ENCODE measurements at places on chromosomes 1 and 21.

DNA sequence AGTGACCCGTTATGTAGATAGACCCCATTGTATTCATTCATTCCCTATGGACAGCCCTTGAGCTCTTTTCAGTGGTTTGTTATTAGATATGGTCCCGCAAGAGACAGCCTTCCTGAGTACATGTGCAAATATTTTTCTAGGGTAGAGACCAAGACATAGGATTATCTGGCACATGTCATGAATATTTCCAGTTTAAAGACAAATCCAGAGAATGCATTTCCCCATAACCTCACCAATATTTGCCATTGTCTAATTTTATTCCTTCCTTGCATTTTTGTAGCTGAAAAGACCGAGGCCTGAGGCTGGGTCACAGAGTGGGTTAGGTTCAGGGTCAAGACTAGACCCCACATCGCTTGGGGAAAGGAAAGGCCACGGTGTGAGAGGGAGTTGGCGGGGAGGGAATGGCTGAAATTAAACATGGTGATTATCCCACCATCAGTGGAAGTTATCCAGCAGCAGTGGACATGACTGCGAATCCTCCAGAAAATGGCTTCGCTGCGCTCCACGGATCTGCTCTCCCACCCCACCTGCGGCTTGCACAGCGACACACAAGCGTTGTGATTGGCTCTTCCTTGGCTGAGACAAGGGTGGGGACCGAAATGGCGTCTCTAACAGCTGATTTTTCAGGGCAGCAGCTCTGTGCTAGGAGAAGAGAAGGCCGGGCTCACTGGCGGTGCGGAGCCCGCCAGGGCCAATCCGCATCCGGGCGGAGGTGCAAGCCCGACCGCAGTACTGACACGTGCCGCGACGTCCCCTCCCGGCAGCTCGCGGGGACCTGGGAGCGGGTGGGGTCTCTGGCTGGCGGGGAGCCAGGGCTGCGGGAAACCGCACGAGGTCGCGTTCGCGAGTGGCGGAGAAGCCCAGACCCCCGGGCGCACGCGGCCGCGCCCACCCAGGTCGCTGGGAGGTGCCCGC, 16.1 kb upstream of the STMN1 start:
- DNase-seq, result peak; percentile 7

GRCh38 chr1:22800629-22801028, 90.0 kb downstream of the EPHB2 start:
- DNase-seq, result no peak

- DNase-seq, result no peak
These were observed 10.0 kb upstream of the RYR2 start for GRCh38 chr1:237032029-237032428.

- no peak for DNase-seq
These were observed 107.0 kb downstream of the CLIC6 start for GRCh38 chr21:34775793-34776192.

- DNase-seq, result no peak
These were observed 167.5 kb upstream of the ZC3H12A start for GRCh38 chr1:37306871-37307270.

- no peak for DNase-seq
These were observed 2.3 kb upstream of the MED18 start for GRCh38 chr1:28326515-28326914.

DNA sequence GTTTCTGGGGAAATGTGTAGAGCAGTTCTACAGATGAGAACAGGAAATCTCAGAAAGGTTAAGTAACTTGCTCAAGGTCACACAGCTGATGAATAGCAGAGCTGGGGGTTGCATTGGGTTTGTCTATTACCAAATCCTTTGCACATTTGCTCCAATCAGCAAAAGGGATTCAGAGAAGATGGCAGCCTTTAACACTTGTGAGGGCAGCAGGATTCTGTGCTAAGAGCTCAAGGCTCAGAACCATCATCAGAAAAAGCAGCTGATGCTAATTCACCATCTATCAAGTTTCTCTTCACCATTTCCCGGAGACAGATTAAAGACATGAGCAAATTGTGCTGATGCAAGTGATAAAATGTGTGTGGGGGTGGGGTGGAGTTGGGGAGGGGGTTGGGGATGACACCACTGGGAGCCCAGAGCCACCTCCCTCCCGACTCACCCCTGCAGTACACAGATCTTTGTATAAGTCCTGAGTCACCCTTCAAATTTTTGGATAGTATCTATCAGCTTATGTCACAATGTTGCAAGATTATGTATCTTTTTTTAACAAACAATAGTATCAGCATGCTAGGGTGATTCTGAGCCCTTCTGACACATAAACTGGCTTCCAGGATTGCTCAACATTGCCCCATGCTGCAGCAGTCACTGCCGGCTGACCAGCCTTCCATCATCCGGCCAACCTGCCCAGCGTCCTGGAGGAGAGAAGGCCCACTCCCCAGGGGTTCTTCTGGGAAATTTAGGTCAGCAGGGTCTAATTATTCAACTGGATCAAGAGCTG, 2.8 kb upstream of the SPSB1 start:
- DNase-seq, result no peak

DNA sequence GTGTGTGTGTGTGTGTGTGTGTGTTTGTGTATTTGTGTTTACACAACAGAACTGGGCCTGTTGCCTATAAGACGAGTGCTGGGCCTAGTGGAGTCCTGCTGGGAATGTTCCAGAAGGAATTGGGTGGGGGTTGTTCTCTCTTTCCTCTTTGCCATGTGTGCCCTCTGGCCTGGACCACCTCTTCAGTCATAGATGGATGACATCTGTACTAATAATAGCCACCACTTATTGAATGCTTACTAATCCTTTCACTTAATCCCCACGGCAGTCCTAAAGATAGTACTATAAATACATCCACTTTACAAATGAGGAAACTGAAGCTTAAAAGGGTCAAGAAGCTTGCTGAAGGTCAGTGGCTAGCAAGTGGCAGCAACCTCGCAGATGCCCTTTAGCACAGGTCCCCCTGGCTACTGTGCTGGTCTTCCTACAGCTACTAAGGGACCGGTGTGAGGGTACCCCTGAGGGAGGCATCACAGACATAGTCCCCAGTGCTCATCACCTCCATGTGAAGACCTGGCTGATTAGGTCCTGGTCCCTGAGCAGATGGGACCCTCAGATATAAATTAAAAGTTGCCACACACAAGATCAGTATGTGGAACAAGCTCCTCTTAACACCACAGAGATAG, 55.2 kb upstream of the KIF1B start:
- no peak for DNase-seq

DNA sequence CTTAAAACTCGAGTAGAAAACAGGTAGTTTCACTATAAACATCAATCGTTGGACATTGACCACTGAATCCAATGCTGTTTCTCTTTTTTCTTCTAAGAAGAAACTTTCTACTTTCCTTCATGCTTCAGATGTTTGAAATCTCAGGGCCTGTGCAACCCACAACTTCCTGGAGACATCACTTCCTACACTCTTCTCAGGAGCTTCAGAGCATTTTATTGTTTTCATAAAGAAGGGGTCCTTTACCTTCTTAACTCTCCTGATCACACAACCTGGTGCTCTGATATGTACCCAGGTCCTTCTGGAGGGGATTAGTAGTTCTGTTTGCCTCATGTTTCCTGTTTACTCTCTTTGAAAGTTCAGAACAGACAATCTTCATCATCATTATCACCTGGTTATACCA, 113.0 kb upstream of the VAV3 start:
- no peak for DNase-seq

- no peak for DNase-seq
These were observed 4.5 kb downstream of the TMEM125 start for GRCh38 chr1:43274125-43274803.

DNA sequence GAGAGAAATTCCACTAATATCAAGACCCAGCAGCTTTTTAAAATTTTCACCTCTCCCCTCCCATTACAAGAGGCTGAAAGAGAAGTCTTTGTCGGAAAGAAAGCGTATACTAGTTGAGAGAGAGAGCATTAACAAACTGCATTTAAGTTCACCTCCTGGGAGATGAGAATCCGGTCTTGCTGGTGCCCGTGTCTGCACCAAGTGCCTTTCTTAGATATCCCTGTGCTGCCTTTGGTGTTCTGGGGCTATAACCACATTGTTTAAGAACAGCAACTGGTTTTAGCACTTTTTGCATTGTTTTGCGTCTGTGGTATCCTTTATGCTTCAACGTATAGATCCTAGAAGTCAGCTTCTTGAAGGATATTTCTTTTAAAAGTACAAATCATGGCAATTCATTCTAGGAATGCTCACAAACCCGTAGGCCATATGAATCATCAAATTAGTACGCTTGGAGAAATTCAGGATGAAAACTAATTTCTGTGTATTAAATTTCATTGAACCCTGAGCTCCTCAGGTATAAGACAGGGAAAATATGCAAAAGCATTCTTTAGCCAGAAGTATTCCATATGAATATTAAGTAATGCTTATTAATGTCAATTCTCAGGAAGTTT, 3.4 kb upstream of the RPE65 start:
- DNase-seq, result no peak

DNA sequence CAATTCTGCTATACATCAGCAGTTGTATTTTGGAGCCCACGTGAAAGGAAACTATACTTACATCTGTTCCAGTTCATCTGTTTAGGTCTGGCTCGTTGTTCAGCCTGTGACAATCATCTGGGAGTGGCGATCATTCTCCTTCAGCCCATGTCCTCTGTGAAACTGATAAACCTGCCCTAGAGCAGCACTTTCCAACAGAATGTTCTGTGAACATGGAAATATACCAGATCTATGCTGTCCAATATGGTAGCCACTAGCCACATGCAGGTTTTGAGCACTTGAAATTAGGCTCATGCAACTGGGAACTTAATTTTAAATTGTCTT, 24.5 kb upstream of the COQ8A start:
- DNase-seq, result no peak

DNA sequence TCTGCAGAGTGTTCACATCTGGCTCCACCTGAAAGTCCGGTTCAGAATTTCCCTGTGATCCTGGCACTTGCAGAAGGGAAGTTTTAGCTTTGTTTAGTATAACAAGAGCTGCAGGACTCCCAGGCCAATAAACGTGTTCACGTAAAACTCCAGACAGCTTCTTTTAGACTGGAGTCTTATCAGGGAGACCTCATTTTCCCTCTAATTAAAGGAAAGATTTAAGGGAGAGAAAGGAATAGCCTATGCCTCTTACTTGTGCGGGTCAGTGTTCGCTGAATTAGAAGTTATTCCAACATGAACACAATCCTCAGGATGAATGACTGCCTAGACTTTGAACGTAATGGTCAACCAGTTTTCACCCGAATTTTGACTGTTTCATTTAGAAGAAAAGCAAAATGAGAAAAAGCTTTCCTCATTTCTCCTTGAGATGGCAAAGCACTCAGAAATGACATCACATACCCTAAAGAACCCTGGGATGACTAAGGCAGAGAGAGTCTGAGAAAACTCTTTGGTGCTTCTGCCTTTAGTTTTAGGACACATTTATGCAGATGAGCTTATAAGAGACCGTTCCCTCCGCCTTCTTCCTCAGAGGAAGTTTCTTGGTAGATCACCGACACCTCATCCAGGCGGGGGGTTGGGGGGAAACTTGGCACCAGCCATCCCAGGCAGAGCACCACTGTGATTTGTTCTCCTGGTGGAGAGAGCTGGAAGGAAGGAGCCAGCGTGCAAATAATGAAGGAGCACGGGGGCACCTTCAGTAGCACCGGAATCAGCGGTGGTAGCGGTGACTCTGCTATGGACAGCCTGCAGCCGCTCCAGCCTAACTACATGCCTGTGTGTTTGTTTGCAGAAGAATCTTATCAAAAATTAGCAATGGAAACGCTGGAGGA, 202.1 kb upstream of the SGIP1 start:
- peak; percentile 25 for DNase-seq

- DNase-seq, result no peak
These were observed 1.2 kb upstream of the LHX4 start for GRCh38 chr1:180228648-180229482.

- DNase-seq, result no peak
These were observed 199.3 kb upstream of the JUN start for GRCh38 chr1:58983162-58983561.

DNA sequence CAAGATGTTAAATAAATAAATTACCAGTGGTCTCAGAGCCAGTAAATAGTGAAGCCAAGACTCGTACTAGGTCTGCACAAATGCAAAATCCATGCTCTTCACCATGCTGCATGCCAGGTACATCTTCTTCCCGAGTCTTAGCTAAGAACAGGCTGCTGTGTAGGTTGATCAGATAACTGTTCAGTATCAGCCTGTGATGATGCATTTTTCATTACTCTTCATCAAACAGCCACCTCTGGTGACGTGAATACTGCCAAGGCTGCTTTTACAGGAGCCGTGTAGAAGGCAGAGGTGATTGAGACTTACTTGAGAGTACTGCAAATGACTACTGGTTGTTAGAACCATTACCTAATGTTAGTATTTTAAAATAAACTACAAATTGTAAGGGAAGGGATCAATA, 39.3 kb upstream of the HOOK1 start:
- DNase-seq, result no peak

DNA sequence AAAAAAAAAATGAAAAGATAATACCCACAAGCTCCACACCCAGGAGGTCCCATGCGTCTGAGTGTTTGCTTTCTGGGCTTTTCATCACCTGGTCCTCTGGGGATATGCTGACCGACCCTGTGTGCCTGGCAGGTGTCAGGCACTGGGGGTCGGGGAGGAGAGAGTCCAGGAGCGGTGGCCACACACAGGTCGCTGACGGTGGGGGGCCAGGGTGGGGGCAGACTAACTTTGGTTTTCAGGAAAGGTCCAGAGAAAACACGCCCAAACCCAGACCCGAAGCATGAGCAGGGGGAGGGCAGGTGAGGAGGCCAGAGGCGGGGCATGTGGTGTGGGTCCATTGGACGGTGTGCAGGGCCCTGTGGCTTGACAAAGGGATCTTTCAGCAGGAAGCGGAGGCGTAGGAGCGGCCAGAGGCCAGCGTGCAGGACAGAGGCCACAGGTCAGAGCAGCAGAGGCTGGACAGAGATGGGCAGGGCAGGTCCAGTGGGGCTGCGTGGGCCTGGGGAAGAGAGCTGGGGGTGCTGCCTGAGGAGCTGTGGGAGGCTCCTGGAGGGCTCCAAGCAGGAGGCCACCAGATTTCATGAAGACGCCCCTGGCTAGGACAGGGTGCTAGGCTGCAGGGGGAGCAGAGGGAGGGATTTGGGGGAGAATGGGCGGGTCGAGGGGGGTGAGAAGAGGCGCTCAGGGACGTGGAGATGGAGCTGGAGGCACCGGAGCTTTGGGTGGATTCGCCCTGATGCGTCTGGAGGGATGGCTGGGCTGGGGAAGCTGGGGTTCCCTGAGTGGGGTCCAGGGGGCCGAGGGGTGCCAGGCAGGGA, 15.8 kb downstream of the RNF223 start:
- no peak for DNase-seq

Measured in stimulated activated CD4-positive, alpha-beta T cell treated with anti-CD3 and anti-CD28 coated beads, Interleukin-15, amount 100 ng/mL, for 1 hour (primary cell).